ENCODE measurements at places on chromosomes 11 and 22.

- DNase-seq = no peak
Observed at GRCh38 chr11:115164774-115165173, 339.4 kb downstream of the CADM1 start.

- no peak for DNase-seq
Observed at GRCh38 chr22:43475549-43476076, 63.8 kb downstream of the MPPED1 start.

- no peak for DNase-seq
Observed at GRCh38 chr11:21924262-21924661, 268.6 kb upstream of the ANO5 start.

GRCh38 chr11:73439002-73439843 is 63.0 kb downstream of the RELT start:
- DNase-seq = no peak

DNA sequence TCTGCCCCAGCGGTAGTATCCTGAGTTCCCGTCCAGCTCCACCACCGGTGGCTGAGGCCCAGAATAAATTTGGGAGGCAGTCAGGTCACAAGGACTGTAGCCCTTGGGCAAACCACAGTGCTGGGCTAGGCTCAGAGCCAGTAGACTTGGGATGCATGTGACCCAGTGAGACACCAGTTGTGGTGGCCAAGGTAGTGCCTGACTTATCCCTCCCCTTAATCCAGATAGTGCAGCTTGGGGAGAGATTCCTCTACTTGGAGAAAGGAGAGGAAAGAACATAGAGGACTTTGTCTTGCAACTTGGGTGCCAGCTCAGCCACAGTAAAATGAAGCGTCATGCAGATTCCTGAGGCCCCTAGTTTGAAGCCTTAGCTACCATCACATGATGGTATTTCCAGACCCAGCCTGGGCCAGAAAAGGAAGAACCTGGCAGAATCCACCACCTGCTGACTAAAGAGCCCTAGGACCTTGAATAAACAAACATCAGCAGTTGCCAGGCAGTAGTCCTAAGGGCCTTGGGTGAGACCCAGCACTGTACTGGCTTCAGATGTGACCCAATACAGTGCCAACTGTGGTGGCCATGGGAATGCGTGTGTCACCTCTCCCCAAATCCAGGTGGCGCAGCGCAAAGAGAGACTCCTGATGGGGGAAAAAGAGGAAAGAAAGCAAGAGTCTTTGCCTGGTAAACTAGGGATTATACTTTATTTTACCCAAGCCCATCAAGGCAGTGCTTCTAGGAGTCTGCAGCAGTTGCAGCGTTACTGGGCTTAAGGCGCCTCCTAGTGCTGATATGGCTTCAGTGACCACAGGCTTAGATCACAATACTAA is 17.0 kb upstream of the DDX10 start:
- DNase-seq = peak; percentile 22

GRCh38 chr11:3684819-3685172 is 13.6 kb upstream of the CHRNA10 start:
- no peak for DNase-seq

- no peak for DNase-seq
Observed at GRCh38 chr22:44128958-44129618, 51.6 kb upstream of the PARVG start.

DNA sequence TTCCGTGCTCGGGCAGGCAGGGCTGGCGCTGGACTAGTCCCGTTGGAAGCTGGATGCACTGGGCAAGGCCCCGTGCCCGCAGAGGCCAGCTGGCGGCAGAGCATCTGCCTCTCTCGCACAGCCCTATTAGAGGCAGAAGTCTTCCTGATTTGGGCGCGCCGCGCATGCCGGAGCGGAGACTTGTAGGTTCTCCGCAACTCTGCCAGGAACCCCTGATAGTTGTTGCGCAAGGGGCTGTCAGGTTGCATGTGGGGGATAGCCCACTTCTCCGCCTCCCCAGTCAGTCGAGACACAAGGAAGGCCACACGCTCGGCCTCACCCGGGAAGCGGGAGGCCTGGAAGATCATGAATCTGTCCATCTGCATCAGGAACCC is 1.2 kb downstream of the RTL6 start:
- no peak for DNase-seq

- peak; percentile 22 for DNase-seq
Observed at GRCh38 chr11:60310407-60310998, 16.6 kb upstream of the MS4A6E start.

- no peak for DNase-seq
Observed at GRCh38 chr11:95996621-95997235, 72.8 kb upstream of the MTMR2 start.

GRCh38 chr11:120054016-120054752 is 83.7 kb downstream of the TRIM29 start:
- no peak for DNase-seq

DNA sequence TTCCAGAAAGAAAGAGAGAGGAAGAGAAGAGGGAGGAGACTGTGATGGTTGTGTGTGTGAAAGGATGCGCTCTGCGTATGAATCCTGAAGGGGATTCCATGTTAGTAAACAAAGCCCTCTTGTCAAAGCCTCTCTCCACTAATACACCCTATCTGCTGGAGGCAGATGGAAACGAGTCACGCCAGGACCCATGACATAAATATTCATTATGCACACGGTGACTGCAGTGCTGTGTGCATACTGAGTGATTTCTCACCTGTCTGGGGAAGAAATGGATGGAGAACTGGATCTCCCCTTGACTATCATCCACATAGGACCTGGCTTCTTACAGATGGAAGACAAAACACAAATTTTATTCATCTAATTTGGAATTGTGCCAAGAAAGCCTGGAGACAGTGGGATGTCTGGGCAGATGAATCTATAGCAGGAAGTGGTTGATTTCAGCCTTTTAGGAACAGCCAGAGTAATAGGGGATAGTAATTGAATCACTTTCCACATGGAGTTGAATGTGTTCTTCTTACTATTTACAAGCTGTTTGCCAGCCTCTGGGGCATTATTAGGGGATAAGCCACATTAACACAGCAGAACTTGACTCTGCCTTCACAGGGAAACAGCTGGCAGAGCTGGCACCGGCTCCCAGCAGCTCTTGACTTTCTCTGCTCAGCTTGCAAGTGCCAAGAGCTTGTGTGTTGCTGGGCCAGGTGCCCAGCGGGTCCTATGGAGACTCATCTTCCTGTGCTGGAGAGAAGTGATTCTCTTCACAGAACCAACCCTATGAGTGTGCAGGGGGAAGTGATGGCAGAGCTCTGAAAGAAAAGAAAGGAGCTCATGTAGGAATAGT is 9.0 kb downstream of the MTNR1B start:
- no peak for DNase-seq

DNA sequence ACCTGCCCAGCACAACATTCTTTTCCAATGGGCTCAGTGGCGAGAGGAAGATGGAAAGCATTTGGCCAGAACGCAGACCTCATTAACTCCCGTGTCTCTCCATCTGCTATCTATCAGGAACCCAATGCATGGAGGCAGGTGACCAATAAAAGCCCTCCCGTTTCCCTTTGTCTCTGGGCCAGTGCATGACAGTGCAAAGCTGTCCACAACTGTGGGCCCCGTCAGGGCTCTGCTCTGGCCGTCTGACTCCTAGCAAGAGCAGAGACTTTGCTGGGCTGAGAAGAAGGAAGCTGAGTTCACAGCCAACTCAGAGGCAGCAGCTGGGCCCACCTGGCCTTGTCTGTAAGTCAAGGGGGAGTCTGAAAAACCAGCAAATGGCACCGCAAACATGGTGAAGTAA is 177.8 kb downstream of the TENM4 start:
- DNase-seq = no peak

GRCh38 chr11:31160504-31161422 is 208.8 kb downstream of the DCDC1 start:
- no peak for DNase-seq

DNA sequence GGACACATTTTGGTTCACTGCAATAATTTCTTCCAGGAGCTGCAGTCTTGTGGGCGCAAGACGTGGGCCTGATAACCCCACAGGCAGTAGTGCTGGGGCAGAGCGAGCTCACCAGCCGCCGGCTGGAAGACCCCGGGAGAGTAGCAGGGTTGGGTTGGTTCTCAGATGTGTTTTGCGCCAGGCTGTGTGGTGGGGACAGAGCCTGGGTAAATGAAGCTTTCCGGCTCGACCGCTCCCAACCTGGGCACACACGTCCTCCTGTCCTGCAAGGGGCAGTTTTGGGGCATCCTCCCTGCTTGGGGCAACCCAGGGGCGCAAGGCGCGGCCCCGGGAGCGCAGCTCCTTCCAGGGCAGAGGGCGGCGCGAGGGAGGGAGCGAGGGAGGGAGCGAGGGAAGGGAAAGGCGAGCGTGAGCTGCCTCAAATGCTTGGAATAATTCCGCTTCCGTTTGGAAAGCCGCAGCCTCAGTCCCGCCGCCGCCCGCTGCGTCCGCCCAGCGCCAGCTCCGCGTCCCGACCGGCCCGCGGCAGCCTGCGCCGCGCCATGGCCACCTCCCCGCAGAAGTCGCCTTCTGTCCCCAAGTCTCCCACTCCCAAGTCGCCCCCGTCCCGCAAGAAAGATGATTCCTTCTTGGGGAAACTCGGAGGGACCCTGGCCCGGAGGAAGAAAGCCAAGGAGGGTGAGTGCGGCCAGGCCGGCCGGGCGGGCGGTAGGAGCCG is at the start of gene PARVA:
TSS of gene PARVA (plus strand) at position 466 of the 718 bp plus-strand sequence. CDS start at position 543, 77 bp downstream.
- DNase-seq = no peak

- DNase-seq = peak; percentile 69
Observed at GRCh38 chr22:35380537-35381423, at the start of gene HMOX1. Gene HMOX1 (plus strand): TSS chr22:35381096. CDS start chr22:35381174, 78 bp downstream.

- no peak for DNase-seq
Observed at GRCh38 chr22:49849161-49850020, 4.3 kb upstream of the ZBED4 start.

DNA sequence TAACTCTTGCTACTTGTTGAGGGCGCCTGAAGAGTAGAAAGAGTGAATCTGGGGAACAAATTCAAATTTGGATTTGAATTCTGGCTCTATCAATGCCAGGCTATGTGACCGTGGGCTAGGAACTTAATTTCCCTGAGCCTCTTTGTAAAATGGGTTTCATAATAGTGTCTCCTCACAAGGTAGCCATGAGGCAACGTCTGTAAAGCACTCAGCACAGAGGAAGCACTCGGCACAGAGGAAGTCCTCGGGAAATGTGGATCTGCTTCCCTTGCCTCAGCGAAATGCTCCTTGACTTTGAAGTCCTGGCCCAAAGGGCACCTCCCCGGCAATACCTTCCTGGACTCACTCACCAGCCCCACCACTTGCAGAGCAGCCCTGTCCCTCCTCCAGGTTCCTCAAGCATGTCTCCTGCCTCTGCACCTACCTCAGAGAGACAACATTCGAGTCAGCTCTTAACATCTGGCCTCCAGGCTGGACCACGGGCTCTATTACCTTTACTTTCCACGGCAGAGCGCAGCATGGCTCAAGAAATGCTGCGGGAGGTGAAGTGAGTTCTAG is 17.7 kb downstream of the CD6 start:
- DNase-seq = no peak

- no peak for DNase-seq
Observed at GRCh38 chr11:128299132-128299726, 288.1 kb downstream of the ETS1 start.

DNA sequence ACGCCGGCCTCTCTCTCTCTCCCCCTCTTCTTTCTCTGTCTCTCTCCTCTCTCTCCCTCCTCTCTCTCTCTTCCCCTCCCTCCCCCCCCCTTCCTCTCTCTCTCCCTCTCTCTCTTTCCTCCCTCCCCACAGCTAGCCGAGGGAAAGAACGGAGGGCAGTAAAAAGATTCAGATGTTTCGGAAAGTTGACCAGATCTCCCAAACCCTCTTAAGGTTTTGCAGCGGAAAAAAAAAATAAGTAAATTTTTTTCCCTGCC is 195 bp upstream of the ALX4 start:
- DNase-seq = no peak

GRCh38 chr11:10747733-10748132 is 3.3 kb upstream of the CTR9 start:
- DNase-seq = no peak

- no peak for DNase-seq
Observed at GRCh38 chr11:129435499-129436245, 60.0 kb downstream of the BARX2 start.

- no peak for DNase-seq
Observed at GRCh38 chr11:112226831-112227401, 688 bp downstream of the PTS start.
